ENCODE measurements at places on chromosomes 6 and 20.

- DNase-seq, result no peak
Measured at GRCh38 chr6:18997375-18997826, 610.3 kb downstream of the RNF144B start.

- DNase-seq, result peak; percentile 6
Measured at GRCh38 chr6:130366107-130367005, 539 bp downstream of the TMEM200A start.

DNA sequence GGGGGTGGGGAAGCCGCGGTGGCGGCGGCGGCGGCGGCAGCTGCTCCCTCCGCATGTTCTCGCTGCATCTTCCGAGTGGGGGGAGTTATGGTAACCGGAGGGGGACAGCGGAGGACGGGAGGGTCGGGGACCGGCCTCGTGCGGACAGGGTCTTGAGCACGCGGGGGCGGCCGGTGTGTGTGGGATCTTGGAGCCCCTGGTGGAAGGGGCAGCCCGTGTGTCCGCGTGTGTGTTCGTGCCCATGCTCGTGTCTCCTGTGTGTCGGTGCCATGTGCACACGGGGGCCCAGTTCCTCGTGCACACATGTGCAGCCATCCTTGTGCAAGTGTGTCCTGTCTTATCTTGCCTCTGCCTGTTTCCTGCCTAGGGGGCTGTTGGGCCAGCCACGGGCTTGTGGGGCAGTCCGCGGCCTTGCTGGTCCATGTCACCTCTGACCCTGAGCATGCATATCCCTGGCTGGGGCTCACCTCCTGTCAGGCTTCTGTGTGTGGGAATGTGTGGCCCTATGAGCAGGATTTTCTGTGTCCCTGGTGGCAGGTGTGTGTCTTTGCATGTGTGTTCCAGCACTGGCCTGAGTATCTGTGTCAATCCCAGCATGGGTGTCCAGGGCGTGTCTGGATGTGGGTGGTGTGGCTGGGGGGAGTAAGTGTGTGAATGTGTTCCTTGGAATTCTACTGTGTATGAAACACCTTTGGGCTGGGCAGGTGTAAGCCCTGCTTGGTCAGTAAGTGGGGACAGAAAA lies 8.5 kb downstream of the SYNGAP1 start:
- peak; percentile 43 for DNase-seq

GRCh38 chr6:32492351-32492750 lies 37.7 kb downstream of the HLA-DRB5 start:
- no peak for DNase-seq

GRCh38 chr6:12785301-12785700 lies 68.7 kb downstream of the PHACTR1 start:
- DNase-seq, result no peak

DNA sequence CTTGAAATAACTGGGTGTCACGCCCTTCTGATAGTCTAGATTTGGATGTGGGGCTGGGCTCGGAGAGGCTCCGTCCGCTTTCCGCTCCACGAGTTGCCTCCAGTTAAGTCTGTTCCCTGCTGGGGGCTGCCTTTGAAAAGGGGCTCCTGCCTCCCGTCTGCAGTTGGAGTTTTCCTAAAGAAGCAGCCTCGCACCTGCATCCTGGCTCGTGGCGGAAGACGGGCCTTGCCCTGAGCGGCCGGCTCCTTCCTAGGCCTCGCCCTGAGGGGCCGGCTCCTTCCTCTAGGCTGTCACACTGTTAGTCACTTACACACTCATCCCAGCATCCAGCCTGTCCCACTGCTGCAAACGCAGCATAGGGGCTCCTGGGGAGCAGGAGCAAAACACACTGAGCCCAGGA lies 74.4 kb downstream of the SMOC2 start:
- DNase-seq, result no peak

DNA sequence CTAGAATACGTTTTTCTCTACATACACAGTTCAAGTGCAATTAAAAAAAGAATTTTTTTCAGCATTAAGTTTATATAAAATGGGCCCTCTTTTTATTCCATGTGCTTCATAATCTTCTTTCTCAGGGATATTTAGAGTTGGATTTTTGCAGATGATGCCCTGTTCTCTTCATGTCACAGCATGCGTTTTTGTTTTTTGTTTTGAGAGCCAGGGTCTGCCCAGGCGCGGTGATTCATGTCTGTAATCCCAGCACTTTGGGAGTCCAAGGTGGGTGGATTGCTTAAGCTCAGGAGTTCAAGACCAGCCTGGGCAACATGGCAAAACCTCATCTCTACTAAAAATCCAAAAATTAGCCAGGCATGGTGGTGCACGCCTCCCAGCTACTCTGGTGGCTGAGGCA lies 82.9 kb upstream of the PRND start:
- no peak for DNase-seq

DNA sequence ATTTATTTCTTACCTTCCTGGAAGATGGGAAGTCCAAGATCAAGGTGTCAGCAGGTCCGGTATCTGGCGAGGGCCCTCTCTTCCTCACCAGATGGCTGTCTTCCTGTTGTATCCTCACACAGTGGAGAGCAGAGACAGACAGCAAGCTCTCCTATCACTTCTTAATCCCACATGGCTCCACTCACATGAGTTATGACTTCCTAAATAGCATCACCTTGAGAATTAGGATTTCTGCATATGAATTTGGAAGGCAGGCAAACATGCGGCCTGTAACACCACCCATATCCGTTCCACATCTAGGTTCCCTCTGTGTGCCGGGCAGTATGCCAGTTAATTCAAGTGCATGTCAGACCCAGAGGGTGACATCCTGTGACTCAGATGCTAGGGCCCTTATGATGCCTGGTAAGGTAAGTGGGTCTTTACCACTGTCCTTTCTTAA lies 2.1 kb downstream of the RAET1E start:
- DNase-seq, result peak; percentile 48

GRCh38 chr6:106033806-106034205 lies 52.3 kb upstream of the PRDM1 start:
- DNase-seq, result no peak

DNA sequence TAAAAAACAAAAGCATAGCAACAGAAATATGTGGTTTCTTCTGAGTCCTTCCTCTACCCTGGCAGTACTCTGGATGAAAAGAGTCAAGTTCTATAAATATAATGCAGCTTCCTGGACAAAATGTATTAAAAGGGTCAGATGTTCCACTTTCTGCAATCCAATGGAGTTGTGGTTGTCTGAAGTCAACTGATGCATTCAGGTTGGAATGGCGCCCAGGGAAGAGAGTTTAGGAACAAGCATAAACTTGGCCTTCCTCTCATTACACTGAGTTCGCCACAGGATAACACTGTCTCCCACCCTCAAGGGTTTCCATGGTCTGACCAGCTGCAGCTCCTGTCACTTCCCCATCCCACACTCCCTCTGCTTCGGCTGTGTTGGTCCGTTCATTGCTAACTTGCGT lies 66.4 kb downstream of the PLEKHG1 start:
- DNase-seq, result no peak

GRCh38 chr6:37033255-37033654 lies 27.8 kb downstream of the FGD2 start:
- peak; percentile 76 for DNase-seq

DNA sequence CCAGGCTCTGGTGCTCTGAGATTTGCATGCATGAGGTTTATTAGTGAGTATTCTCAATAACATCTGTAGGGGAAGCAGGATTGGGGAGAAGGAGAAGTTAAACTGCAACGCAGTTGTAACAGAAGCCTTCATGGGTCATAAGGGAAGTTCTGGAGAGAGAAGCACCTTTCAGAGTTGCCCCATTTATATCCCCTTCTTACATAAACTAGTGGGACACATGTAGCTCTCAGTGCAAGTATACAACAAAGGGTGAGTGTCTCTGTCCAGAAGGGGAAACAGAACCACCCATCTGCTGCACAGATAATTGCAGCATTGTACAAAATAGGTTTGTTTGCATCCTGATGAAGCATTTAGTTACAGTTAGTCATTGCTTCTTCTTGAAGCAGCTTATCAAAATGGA lies 4.3 kb upstream of the ADGB start:
- no peak for DNase-seq

DNA sequence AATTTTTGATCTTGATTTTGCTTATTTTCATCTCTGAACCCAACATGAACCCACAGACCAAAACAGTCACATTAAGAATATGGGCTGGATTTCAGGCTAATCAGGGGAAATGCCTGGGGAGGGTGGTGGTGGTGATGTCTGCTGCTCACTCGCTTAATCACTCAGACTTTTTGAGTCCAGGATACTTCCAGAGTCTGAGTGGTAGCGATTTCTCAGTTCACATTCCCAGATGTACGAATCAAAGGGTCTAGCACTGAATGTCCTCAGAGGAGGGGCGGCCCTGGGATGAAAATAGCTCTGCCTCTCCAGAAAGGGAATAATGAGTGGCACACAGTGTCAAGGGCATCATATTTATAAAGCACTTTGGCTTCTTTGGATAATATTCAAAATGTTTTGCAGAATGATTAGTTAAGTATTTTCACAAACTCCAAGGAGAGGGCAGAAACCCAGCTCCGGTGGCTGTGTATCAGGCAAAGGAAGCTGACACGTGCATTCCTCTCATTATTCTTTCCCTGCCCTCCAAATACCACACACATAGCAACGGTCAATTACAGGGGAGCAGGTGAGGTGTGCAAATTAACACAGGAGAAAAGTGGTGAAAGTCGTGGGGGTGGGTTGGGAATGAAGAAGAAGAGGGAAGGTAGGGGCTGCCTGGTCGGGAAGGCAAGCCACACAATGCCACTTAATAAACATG lies 345.2 kb upstream of the RSPO3 start:
- no peak for DNase-seq

DNA sequence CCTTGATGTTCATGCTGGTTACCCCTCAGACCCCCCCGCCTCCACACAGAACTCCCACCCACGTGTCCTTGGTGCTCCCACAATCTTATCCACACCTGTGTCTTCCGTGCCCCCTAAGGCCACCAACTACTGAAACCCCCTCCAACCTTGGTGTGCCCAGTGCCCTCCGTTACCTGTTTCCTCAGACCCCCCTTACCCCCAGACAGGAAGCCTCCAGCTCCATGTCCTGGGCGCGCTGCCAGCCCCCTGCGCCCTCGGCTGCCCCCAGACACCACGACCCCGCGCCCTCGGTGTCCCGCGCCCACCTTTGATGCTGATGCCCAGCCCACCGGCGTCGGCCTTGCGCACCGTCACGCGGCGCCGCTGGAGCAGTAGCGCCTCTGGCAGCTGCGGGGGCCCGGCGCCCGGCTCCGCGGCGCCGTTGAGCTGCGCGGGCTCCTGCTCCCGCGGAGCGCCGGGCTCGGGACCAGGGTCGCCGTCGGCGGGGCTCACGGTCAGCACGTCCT lies 504 bp downstream of the SNTA1 start:
- DNase-seq, result no peak

DNA sequence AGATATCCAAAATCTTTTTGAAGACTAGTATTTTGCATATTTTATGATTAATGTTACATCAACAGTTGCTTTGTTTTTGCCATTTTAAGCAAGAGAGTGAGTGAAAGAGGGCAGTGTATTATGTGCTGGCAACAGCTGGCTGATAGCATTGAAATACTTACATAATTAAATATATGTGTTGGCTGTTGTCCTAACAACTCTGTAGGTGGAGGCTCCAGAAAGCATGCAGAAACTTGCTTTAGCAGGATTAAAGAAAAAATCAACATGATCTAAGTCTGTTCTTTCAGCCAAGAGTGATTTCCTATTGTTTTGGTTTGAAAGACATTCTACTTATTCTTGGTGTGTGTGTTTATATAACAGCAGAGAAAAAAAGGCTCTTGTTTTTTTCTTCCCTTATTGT lies 127.5 kb downstream of the CDKAL1 start:
- no peak for DNase-seq

GRCh38 chr6:91161246-91161645 lies 574.4 kb upstream of the MAP3K7 start:
- no peak for DNase-seq

- peak; percentile 65 for DNase-seq
Measured at GRCh38 chr6:158072083-158072721, 90.5 kb downstream of the SYNJ2 start.

- no peak for DNase-seq
Measured at GRCh38 chr6:44594481-44594880, 207.0 kb downstream of the CDC5L start.

DNA sequence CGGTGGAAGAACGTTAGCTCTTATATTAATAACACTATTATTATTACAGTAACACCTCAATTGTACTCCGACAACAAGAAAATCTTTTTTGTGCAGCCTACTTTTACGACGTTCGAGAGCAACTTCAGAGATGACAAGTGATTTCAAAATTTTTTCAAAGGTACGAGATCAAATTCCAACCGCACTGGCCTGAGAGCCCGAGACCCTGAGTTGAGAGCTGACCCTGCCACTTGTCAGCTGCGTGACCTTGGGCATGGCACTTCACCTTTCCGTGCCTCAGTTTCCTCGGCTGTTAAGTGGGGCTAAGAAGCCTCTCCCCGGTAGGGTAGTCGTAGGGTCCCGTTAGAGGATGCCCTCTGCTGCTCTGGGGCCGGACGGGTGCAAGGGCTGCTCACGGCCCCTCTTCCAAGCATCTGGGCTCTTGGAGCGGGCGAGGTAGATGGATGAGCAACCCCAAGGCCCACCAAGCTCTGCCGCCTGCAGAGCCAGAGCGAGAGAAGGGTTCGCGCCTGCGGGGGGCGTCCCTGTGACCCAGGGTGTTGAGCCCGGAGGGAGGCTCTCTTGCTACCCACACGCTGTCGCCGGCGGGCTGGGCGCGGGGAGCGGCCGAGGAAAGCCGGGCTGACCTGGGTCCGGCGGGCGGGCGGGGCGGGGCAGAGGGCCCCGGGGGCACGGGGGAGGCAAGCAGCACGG lies 510 bp downstream of the NDRG3 start:
- no peak for DNase-seq

DNA sequence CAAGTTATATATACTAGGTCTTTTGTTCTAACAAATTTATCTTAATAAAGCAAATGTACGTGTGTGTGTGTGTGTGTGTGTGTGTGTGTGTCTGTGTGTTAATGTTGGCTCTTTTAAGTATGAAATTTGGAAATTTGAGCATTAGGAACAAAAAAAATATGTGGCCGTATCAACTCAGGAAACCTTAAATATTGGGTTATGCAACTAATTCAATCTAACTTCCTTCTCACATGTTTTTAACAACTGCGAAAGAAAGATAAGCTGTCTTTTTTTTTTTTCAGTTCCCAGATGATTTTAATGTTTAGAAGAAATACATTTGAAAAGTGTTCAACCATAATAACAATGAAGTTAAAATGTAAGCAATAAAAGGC lies 616.4 kb upstream of the ARID1B start:
- DNase-seq, result no peak

DNA sequence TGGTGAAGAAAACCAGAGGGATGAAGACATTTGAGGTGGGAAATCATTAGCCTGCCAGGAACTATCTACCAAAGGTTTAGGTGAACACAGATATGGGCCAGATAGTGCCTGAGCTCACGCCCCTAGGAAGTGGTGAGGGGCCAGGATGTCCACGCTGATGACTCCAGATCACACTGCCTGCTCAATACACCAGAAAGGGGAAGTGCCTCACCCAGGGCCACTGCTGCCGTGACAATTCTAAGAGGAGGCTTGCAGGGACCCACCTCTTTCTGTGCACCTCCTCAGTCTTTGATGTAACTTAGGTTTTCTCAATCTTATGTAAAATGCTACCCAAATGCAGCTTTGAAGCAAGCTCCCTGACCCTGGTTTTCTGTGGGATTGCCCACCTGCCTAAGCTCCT lies 5.4 kb upstream of the RAB44 start:
- peak; percentile 37 for DNase-seq
